ENCODE measurements at places on chromosomes 2 and 18.

DNA sequence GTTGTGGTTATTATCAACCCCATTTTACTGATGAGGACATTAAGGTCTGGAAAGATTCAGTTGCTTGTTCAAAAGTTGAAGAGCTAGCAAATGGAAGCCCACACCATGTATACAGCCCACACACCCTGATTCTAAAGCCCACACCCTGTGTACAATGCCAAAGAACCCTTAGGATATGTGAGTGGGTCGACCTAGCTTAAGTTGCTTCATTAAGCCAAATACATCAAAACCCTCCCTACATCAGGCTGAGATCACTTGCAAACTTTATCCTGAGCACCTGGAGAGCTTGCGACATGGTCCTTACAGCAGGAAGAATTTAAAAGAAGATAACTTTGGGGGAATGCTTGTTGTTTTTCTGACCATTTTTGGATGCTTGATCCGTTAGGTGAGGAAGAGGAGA, 435 bp upstream of the ARHGAP25 start:
- no peak for DNase-seq

- DNase-seq = no peak
Observed at GRCh38 chr2:12448846-12449505, 267.8 kb upstream of the TRIB2 start.

DNA sequence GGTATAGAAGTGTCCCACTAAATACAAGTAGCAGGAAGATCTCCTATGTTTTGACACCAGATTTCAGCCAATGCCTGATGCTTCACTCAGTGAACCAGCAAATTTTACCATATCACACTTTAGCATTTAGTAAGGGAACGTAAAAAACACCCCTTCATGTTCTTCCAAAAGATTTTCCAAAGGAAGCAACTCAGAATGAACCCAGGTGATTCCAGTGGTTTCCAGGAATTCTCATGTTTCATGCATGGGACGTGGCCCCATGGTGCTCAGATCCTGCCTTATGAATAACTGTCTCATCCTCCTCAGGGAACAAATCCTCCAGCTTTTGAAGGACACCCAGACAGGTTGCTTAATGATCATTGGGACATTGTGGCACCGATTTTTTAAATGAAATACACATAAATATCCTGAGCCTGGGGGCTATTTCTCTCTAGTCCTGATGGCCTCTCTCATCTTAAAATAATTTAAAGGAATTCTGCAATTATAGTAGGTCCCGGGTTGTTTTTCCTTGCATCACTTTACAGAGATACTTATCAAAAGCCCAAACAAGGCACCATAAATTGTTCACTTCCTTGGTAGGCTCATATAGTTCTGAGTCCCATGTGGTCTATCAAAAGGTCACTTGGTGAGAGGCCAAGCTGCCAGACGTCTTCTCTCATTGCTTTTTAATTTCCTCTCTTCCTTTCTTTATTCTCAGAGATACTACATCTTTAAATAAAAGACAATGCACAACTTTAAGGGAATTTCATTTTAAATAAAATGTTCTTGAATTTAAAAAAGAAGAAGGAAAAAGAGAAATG, 261.0 kb downstream of the ZNF516 start:
- no peak for DNase-seq

- DNase-seq = no peak
Observed at GRCh38 chr2:42464631-42465030, 29.2 kb downstream of the KCNG3 start.

- no peak for DNase-seq
Observed at GRCh38 chr2:232377841-232378734, 463 bp upstream of the ALPP start.

DNA sequence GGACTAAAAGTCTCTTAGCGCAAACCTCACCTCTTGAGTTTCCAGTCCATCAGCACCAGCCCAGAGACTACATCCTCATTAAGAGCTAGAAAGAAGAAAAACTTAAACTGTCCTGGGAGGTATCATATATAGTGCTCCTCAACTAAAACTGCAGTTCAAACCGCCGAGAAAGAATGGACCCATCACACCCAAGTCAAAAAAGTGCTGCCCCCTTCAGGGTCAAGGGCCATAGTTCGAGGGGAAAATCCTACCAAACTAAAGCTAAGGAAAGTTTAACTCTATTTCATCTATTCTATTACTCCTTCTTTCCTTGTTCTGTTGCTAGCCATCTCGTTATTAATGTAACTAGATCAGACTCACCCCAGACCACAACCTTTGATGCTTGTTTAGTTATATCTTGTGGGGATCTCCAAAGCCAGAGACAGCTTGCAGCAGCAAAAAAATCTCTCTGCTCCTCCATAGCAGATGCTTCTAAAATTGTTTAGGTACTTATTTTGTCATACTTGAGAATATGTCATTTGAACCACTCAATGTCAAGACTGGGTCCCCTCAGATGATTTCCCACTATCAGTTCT, 134.5 kb upstream of the RMP24 start:
- no peak for DNase-seq

GRCh38 chr2:195675783-195676427, 18.9 kb downstream of the SLC39A10 start:
- DNase-seq = no peak

DNA sequence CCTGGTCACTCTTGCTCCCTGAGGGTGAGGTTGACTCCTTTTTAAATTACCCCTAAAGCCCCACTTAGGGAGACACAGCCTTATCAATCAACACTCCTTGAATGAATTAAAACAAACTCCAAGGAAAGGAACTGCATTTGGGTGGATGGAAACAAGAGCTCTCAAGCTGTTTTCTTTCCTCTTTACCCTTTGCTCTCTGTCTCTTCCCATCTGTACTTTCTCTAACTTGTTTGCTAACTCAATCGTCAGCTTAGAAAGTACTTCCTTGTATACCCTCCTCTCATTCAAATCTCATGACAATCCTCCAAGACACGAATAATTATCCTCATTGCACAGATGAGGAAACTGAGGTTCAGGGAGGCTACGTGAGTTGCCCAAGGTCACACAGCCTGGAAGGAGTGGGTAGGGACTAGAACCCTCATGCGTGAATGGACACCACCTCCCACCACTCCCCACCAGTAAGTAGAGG, 32.7 kb downstream of the ZFP36L2 start:
- peak; percentile 42 for DNase-seq
